Mesothelial cell of epicardium (in vitro differentiated cells): ENCODE measurements at places on chromosomes 7 and 10.

- no peak for DNase-seq
These were observed 919.8 kb downstream of the GRID1 start for GRCh38 chr10:85446827-85447226.

DNA sequence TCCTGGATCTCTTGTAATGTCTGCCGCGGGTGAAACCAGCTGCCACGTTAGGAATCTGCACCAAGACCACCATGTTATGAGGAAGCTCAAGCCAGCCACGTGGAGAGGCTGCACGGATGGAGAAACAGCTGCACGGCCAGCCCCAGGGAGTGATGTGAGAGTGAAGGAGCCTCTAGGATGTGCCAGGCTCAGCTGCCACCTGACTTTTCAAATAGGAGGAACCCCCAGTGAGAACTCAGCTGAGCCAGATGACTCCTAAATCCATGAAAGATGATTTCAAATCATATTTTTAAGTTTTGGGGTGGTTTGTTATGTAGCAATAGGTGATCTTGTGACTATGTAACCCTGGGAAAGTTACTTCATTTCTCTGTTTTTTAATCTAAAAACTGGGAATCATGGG is 71.7 kb downstream of the PRKAG2 start:
- DNase-seq: no peak

DNA sequence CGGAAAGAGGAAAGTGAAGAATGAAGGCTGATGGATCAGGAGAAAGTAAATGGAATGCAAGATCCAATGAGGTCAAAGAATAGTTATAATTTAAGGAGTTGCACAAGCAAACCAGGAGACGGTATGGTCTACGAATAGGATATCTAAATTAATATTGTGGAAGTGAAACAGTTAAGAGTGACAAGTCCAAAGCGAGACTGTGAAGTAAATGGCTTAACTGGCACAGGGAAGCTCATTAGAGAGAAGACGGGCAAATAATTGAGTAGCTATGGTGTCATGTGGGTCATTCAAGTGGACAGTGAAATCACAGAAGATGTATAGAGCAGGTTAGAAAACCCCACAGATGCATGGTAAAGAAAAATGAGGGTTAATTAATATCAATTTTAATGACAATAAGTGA is 3.2 kb downstream of the CYP51A1 start:
- DNase-seq: no peak

DNA sequence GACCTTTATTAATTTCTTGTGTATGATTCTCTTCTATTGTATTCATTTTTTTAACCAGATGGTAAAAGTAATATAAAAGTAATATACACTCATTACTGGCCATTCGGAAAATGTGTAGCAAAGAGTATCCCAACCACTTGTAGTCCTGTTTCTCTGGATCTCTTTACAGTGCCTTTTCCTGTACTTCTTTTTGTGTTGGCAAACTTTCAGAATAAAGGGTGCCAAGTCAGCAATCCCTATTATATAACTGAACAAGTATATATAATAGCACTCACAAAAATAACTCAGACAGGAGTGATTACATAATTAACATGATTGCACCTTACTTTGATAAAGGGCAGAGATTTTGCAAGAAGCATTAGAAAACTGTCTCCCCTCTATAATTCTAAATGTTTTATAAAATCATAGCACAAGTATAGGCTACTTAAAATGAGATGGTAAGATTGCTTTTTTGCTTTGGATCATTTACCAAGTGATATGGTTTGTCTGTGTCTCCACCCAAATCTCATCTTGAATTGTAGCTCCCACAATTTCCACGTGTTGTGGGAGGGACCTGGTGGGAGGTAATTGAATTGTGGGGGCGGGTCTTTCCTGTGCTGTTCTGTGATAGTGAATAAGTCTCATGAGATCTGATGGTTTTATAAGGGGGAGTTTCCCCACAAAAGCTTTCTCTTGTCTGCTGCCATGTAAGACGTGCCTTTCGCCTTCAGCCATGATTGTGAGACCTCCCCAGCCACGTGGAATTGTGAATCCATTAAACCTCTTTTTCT is 41.5 kb upstream of the EPC1 start:
- DNase-seq: no peak

GRCh38 chr7:121446526-121446925 is 50.4 kb upstream of the FAM3C start:
- DNase-seq: no peak
